ENCODE measurements at places on chromosomes 3 and 15. TPM values are rescaled to one million over a fixed set of nuclear protein-coding genes. Genes with fewer than 3 reads are reported as not detected.

GABRB3 gene
- 1.8 TPM for total RNA-seq

TM6SF1 gene
- total RNA-seq: 7.3 TPM

RPL22L1 gene
- 114 TPM for total RNA-seq

IGF1R gene
- 146 TPM for total RNA-seq
